Smooth muscle cell of the umbilical artery (primary cell): ENCODE measurements at places on chromosomes 16 and 17. TPM values are rescaled to one million over a fixed set of nuclear protein-coding genes. Genes with fewer than 3 reads are reported as not detected.

Gene LITAFD
- total RNA-seq: not detected in 2 replicates

Gene KRT31
- total RNA-seq: not detected in 2 replicates

Gene ZDHHC1
- 5.6 and 6.4 TPM in 2 replicates for total RNA-seq

Gene RCVRN
- total RNA-seq: not detected in 2 replicates

Gene OR1F1
- total RNA-seq: not detected in 2 replicates

Gene TAOK2
- 53.4 and 72.9 TPM in 2 replicates for total RNA-seq

Gene CD300A
- total RNA-seq: not detected in 2 replicates

Gene DHX38
- total RNA-seq: 72.8 and 97.7 TPM in 2 replicates

Gene IRX3
- total RNA-seq: 0.32 and 1.8 TPM in 2 replicates

Gene MPP3
- total RNA-seq: 16.3 and 17.7 TPM in 2 replicates

Gene TBC1D3
- not detected in 2 replicates for total RNA-seq

Gene MAP1LC3B
- total RNA-seq: 48.1 and 65.6 TPM in 2 replicates

Gene CACNA1H
- total RNA-seq: 1.2 and 3.0 TPM in 2 replicates

Gene KCNH4
- total RNA-seq: not detected in 2 replicates

Gene CACNG5
- not detected in 2 replicates for total RNA-seq

Gene GUCY2D
- total RNA-seq: under 0.01 TPM in 1 of 2 replicates, not detected in the other

Gene MYO15A
- total RNA-seq: 1.2 and 1.3 TPM in 2 replicates

Gene CIAPIN1
- total RNA-seq: 40.7 and 44.9 TPM in 2 replicates

Gene GSDMA
- not detected in 2 replicates for total RNA-seq

Gene AOC3
- 0.14 and 0.30 TPM in 2 replicates for total RNA-seq

Gene TP53TG3C
- not detected in 2 replicates for total RNA-seq

Gene KRT13
- 0.30 and 0.46 TPM in 2 replicates for total RNA-seq

Gene CCDC154
- 0.30 and 0.32 TPM in 2 replicates for total RNA-seq

Gene CDRT15
- total RNA-seq: not detected in 2 replicates

Gene HEATR3
- 29.4 and 32.8 TPM in 2 replicates for total RNA-seq

Gene DNASE1L2
- 1.2 and 1.3 TPM in 2 replicates for total RNA-seq

Gene KRT24
- total RNA-seq: not detected in 2 replicates

Gene NACA2
- not detected in 2 replicates for total RNA-seq

Gene SECTM1
- 1.2 TPM in 1 of 2 replicates, not detected in the other for total RNA-seq

Gene TBC1D3L
- total RNA-seq: 2.1 and 6.4 TPM in 2 replicates

Gene CLCN7
- total RNA-seq: 73.9 and 75.6 TPM in 2 replicates

Gene CPNE7
- total RNA-seq: 14.8 and 27.5 TPM in 2 replicates

Gene GRIN2A
- not detected in 2 replicates for total RNA-seq

Gene WDR90
- total RNA-seq: 11.0 and 19.6 TPM in 2 replicates

Gene GCGR
- not detected in 2 replicates for total RNA-seq

Gene MEOX1
- total RNA-seq: not detected in 2 replicates

Gene LPO
- 0.59 TPM in 1 of 2 replicates, not detected in the other for total RNA-seq

Gene ZNF821
- 4.1 and 6.8 TPM in 2 replicates for total RNA-seq

Gene CACNG4
- not detected in 2 replicates for total RNA-seq

Gene MYH8
- under 0.01 and 0.09 TPM in 2 replicates for total RNA-seq

Gene BMERB1
- total RNA-seq: 19.1 and 23.5 TPM in 2 replicates

Gene ZNF597
- total RNA-seq: 3.0 and 3.3 TPM in 2 replicates

Gene CCL15
- not detected in 2 replicates for total RNA-seq

Gene AIPL1
- not detected in 2 replicates for total RNA-seq

Gene CRYM
- 0.51 TPM in 1 of 2 replicates, not detected in the other for total RNA-seq

Gene SEZ6L2
- 18.4 and 37.0 TPM in 2 replicates for total RNA-seq

Gene C17orf100
- total RNA-seq: 0.55 and 0.59 TPM in 2 replicates

Gene NTN3
- total RNA-seq: 0.59 and 1.9 TPM in 2 replicates

Gene AP1G1
- total RNA-seq: 70.7 and 93.5 TPM in 2 replicates

Gene HOXB1
- total RNA-seq: not detected in 2 replicates
